ENCODE measurements at places on chromosomes 13 and 19.

DNA sequence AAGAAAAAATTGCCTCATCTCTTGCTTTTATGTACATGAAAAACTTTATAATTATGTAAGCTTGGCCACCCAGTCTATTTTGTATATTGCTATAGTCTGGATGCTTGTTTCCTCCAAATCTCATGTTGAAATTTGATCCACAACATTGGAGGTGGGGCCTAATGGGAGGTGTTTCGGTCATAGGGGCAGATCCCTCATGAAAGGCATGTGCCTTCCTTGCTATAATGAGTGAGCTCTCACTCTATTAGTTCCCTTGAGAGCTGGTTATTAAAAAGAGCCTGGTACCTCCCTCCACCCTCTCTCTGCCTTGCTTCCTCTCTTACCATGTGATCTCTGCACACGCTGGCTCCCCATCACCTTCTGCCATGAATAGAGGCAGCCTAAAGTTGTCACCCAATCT, 1005.1 kb downstream of the PCDH9 start:
- peak; percentile 75 for DNase-seq

- peak; percentile 91 for DNase-seq
Measured at GRCh38 chr19:43798546-43799409, 3.5 kb downstream of the LYPD5 start.

- DNase-seq: no peak
Measured at GRCh38 chr13:95608640-95609323, 35.7 kb downstream of the DZIP1 start.

DNA sequence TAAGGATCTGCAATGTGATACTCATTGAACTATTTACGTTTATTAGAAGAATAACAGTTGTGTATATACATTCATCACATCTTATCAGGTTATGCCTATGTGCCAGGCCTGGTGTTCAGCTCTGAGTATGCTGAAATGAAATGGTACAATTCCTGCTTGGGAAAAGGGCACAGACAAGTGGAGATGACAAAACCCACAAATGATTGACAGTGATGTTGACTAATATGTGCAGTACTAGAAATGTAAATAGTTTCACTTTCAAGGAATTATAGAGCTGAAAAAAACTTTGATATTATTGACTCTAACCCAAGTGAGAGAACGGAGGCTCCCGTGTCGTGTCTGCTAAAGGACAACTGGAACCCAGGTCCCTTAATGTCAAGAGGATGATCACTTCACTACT, 386.8 kb upstream of the DACH1 start:
- DNase-seq: no peak

DNA sequence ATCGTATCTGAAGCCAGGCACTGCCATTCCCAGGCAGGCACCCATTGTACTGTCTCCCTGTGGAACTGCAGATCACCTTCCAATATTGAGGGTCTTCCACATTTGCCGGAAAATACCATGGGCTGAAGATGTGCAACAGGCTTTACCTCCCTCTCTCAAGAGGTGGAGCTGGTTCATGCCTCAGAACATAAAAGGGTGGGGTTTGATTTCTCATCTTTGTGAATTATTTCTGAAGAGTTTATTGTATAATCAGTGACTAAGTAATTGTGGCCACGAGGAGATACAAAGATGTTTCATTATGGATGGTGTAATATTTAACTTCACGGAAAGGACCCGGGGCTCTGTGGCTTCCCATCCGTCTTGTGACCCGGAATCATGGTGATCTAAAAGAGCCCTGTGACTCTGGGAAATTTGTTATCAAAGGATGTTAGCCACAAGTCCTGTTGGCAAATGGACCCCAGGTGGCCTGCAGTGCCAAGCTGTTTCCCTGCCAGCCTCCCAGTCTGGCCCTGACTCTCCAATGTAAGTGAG, 230.5 kb downstream of the LACC1 start:
- no peak for DNase-seq

DNA sequence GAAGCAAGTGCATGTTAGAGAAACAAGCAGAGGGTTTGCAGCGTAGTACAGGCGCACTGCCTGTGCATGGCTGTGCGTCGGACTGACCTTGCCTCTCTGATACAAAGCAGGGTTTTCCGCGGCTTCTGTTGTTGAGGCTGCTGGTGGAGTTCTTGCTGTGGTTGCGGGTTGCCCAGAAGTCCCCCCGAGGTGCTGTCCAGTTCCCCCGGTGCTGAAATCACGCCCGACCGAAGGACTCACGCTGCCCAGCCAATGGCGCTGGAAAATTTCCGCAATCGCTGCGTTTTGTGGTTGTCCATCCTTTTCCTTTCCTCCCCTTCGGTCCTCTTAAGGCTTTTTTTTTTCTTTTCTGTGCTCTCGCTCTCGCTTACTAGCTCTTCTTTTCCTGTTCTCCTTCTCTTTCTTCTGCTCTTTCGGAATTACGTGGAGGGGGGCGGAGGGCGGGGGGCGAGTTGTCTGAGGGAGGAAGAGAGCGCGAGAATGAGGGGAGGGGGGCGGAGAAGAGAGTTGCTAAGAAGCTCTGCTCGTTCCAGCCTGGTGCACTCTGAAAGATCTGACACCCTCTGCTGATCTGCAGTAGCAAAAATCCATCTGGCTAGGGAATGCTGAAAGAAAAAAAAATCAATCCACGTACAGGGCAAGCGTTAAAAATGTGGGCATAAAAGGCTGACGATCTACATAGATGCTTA, at the start of gene SLITRK1:
Gene SLITRK1 (minus strand): TSS at position 558 of the 689 bp plus-strand sequence. CDS start 967 bp downstream, outside the sequence.
- DNase-seq: peak; percentile 97

DNA sequence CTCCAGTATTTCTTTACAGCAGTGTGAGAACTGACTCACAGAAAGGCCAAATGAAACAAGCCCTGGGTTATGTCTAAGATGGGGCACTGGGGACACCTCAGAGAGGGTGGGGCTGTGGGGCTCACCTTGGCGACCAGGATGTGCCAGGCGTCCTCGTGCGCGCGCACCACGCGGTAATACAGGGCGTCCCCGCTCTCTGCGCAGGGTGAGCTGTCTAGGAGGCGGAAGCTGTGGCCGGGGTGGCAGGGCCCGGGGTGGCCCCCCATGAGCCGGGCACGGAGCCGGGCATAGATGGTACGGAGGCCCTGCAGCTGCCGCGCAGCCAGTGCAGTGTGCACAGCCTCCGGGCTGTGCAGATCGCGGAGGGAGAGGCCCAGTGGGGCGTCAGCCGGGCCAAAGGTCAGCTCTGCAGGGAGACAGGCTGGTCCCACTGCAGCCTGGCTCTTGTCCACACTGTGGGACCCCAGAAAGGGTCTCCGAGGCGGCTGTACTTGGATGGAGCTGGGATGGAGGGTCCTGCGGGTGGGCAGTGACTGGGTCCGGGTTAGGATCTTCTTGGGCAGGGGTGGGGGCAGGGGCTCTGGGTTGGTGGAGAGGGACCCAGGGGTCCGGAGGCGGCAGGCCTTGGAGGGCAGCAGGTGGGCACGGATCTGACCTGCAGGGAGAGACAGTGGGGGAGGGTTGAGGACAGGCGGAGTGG, 3.4 kb downstream of the PEAK3 start:
- no peak for DNase-seq

GRCh38 chr13:42875475-42876269, 94.3 kb downstream of the FAM216B start:
- peak; percentile 85 for DNase-seq

DNA sequence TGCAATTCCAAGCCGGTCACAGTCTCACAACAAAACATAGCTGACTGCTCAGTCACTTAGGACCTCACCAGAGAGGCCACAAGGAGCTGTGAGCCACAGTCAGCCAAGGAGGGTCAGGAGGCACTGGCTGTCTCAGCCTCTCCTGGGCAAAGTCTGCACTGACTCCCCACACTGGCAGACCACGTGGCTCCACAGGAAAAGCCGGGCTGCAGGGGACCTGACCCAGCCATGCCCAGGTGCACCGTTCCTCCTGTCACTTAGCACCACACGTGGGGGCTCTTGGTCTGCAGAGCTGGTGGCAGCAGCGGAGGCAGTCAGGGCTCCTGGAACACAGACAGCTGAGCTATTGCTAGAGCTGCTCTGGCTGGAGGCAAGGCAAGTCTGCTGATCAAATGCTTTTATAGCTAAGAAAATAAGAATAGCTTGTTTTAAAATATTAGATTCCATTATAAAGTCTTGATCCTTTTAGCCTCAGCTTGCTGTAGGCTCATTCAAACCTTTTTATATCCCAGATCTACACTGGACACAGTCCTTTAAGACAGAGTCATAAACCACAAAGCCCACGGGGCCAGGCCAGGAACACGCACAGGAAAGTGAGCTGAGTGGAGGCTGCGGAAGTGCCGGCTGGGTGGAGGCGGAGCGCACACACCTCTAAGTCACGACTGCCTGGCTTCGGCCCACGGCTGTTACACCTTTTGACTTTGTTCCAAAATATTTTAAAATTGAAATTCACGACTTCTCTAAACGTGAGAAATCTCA, 744.1 kb downstream of the UQCRFS1 start:
- DNase-seq: peak; percentile 82

GRCh38 chr19:13795595-13796300, 505 bp downstream of the ZSWIM4 start:
- peak; percentile 59 for DNase-seq

- no peak for DNase-seq
Measured at GRCh38 chr19:28481674-28482073, 731.3 kb downstream of the UQCRFS1 start.

Measured in endodermal cell (in vitro differentiated cells).